ENCODE measurements at places on chromosomes 1 and 21.

DNA sequence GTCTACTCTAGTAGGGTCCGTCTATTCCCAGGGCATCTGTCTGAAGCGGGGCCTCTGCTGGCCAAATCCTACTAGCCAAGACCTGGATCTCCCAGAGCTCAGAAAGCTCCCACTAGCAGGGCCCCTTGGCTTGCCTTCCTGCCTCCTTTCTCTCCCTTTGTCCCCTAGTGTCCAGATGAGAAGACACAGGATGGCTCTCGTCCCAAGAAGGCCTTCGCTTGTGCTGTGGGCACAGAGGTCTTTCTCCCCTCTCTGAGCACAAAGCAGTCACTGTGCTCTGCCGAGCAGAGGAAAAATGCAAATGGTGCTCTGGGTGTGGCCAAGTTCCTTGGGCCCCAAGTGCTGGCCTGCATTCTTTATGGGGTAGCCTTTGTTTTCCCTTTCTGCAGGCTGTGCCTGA is 13.0 kb upstream of the GPR137B start:
- H3K27me3 ChIP-seq, result peaks cover 15% of the 10 kb centered on the region
- no peaks in the 10 kb centered on the region for H3K36me3 ChIP-seq
- no peak for DNase-seq
- H3K4me3 ChIP-seq, result no peak overlapping the region
- no peak overlapping the region for H3K27ac ChIP-seq
- H3K4me1 ChIP-seq, result no peaks in the 10 kb centered on the region

- H3K27ac ChIP-seq, result no peak overlapping the region
- H3K4me3 ChIP-seq, result no peak overlapping the region
- no peaks in the 10 kb centered on the region for H3K27me3 ChIP-seq
- no peaks in the 10 kb centered on the region for H3K36me3 ChIP-seq
Observed at GRCh38 chr1:225819346-225820192, 9.6 kb downstream of the EPHX1 start.

- no peaks in the 10 kb centered on the region for H3K4me1 ChIP-seq
- no peak for DNase-seq
- H3K4me3 ChIP-seq, result no peak overlapping the region
- H3K27me3 ChIP-seq, result no peaks in the 10 kb centered on the region
Observed at GRCh38 chr1:231691618-231692259, 65.1 kb downstream of the DISC1 start.

- no peaks in the 10 kb centered on the region for H3K27me3 ChIP-seq
- no peak within 1 kb of the TSS for H3K4me3 ChIP-seq
- no peak within 1 kb of the TSS for H3K27ac ChIP-seq
- DNase-seq, result no peak
- H3K4me1 ChIP-seq, result no peaks in the 10 kb centered on the region
Observed at GRCh38 chr1:11847667-11848372, at the start of gene NPPA. Gene NPPA (minus strand): TSS chr1:11847783. CDS start chr1:11847684, 99 bp downstream.

GRCh38 chr1:36253161-36253862 is 29.1 kb downstream of the THRAP3 start:
- DNase-seq, result no peak
- H3K4me1 ChIP-seq, result peaks cover 11% of the 10 kb centered on the region
- H3K27ac ChIP-seq, result no peak overlapping the region
- H3K36me3 ChIP-seq, result peaks cover 10% of the 10 kb centered on the region
- no peak overlapping the region for H3K4me3 ChIP-seq

DNA sequence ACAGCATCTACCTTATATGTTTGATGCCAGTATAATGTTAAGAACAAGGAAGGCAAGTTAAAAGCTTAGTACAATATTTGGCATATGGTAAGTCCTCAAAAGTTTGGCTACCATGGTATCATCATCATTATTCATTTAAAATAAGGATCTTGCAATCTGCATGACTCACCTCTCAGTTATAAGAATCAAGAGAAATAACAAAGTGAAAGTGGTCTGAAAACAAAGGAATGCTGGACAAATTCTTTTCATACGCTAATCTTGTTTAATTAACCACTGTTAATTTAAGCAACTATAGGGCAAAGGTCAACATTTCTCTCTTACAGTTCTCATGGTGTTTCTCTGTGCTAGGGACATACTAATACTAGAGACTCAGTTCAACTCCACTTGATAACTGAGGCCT is 13.0 kb upstream of the CLDN19 start:
- H3K4me1 ChIP-seq, result no peaks in the 10 kb centered on the region
- no peak for DNase-seq
- H3K27me3 ChIP-seq, result no peaks in the 10 kb centered on the region
- peaks cover 74% of the 10 kb centered on the region for H3K36me3 ChIP-seq
- H3K27ac ChIP-seq, result no peak overlapping the region

Measured in natural killer cell (primary cell).